ENCODE measurements at places on chromosomes 1 and 21.

DNA sequence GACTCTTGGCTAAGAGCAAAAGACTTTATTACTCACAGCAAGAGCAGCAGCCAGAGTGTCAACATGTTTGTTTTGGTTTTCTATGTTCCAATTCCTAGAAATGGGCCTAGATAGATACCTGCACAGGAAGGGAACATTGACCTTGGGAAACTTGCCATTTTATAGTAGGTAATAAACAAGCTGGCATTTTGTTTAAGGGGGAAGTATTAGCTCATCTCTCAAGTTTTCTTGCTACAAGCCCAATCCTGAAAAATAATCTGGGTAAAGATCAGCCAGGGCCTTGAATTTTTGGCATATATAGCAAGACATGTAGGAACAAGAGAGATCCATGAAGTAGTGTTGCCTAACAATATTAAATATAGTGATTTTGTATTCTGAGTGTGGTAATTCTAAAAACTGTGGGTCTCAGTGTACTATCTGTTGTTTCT is 51.4 kb upstream of the RGL1 start:
- DNase-seq, result no peak

DNA sequence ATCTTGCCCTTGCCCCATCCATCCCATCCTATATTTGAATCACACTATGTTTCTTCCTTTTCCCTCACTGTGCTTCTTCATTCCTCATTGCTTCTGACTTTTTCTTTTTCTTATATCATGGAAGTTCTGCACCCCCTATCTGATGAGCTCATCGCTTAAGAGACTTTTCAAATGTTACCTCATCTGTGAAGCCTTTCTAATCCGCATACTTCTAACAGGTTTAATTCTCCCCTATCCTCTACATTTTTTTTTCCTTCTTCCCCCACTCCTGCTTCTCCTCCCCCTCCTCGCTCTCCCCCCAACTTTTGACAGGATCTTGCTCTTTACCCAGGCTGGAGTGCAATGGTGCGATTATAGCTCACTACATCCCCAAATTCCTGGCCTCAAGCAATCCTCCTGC is 39.5 kb downstream of the OSBPL9 start:
- DNase-seq, result no peak

DNA sequence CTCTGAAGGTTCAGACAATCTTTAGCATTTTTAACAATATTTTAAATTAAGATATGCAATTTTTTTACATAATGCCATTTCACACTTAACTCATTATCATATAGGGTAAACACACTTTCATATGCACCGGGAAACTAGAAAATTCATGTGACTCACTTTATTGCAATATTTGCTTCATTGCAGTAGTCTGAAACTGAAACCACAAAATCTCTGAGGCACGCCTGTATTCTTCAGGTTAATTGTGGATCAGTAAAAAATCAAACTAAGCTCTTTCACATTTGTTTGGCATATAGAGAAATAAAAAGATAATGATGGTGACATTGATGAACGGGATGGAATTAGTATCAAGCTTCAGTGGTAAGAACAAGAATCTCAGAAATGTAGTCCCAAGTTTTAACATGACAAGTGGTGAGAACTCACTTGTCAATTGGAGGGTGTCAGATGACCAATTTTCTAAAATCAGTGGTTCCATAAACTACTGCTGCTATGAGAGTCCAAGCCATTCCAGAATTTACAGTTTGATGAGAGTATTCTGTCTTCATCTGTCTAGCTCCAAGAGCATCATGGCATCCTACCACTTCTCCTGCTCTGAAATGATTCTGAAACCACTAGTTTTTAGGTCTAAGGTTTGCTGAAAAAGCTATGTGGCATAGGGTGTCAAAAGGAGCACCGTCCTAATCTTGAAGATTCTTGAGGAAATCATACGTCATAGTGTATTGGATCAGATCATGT is 281.0 kb downstream of the PTPRC start:
- DNase-seq, result no peak

DNA sequence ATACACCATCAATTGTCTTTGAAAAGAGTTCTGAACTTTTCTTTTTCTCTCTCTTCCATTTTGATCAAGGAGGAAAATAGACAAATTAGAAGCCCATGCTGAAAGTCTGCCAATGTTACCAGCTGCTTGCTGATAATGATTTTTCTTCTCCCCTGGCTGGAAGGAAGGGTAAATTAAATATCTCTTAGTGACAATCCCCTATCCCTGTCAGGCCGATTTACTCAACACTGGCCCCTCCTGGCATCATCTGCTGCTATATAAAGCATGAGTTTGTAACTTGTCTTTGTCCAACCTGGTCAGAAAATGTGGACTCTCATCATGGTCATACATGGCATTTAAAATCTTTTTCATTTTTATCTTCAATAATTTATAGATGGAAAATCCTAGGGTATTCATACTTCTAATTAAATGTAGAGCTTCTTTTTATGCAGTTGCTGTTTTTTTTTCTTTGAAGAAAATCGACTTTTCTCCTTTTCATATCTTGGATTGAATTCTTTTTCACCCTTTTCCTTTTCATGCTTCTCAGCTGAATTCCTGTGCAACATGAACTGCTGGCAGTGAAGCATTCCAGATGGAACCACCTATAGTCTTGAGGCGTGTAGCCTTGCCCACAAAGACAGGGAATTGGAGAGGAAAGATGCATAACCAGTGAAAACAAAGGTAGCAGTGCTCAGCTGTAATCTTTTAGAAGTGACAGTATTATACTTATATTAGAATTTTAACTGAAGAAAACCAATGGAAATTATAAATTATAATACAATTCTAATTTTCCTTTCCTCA is 214.7 kb upstream of the PTGFR start:
- no peak for DNase-seq

- no peak for DNase-seq
Measured at GRCh38 chr21:25405984-25406383, 201.3 kb downstream of the MRPL39 start.

DNA sequence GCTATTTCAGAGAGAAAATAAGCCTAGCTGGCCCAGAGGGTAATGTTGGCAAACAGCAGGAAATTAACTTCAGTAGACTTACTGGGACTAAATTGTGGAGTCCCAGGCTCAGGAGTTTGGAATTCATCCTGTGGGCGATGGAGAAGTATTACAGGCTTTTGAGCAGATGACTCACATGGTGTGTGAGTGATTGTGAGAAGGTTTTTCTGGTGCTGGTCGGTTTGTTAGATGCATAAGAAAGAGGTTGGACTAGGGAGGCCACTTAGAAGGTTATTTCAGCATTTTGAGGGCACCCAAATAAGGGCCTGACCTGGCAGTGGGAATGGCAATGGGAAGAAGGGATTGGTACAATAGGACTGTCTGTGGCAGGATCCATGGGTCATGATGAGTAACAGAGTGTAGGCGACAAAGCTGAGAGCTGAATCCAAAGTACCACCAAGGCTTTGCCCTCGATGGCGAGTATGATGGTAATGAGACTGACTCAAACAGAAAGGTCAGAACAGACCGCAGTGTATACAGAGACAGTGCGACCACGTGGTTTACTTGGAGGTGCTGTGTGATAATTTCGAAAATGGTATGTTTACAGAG is 69.2 kb upstream of the KIF26B start:
- no peak for DNase-seq

DNA sequence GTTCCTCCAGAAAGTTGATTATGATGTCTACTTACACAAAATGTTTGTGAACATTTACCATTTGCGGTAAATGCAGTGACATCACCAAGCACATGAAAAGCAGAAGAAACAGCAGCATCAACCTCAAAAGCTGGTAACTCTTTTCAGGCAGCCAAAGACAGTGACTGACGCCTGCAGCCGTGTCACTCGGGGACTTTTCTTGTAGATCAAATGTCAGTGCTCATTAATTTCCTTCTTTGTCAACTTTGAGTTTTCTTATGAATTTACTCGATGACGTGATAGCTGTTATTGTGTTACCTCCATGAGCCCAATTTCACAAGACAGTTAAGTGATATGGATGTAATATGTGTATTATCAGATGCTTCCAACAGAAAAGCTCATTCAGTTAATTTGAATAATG is 92.5 kb downstream of the RIPK4 start:
- DNase-seq, result no peak

DNA sequence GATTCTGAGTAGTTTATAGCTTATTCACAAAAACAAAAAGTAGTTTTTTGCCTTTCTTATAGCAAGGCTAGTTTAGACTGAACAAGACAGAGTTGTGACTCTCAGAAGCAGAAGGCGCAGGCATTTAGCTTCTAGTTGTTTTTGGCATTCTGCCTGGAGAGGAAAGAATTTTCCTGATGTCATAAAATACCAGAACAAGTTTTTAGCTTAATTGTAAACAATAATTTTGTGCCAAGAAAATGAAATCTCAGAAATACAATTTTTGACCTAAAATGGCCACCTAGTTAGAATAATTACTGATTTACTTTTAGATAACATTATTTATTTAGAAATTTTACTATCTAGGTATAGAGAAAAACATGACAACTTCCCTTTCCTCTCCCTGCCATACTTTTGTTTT is 1.0 kb downstream of the DNAJB4 start:
- DNase-seq, result peak; percentile 72

- no peak for DNase-seq
Measured at GRCh38 chr1:226639631-226640061, 91.1 kb downstream of the STUM start.

- no peak for DNase-seq
Measured at GRCh38 chr1:205470131-205470530, 14.3 kb upstream of the BLACAT1 start.

DNA sequence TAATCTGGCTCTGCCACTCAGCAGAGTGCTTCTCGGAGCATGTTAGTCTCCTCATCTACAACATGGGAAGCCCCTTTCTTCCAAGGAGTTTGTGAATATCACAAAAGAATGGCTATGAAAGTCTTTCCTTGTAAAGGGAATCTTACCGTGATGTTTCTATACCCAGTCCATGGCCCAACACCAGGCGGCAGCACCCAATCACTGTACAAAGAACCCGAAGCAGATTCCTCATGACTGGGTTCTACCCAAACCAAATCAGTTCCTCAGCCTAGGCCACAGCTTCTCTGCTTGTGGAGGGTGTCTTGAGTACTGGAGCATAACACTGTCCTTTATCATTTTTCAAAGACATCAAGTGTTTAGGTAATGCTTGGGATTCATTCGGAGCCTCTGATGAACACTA is 16.6 kb upstream of the SLFNL1 start:
- DNase-seq, result no peak

GRCh38 chr21:31869750-31870149 is 3.1 kb upstream of the HUNK start:
- no peak for DNase-seq

GRCh38 chr1:11838349-11839272 is 9.0 kb downstream of the NPPA start:
- peak; percentile 54 for DNase-seq

DNA sequence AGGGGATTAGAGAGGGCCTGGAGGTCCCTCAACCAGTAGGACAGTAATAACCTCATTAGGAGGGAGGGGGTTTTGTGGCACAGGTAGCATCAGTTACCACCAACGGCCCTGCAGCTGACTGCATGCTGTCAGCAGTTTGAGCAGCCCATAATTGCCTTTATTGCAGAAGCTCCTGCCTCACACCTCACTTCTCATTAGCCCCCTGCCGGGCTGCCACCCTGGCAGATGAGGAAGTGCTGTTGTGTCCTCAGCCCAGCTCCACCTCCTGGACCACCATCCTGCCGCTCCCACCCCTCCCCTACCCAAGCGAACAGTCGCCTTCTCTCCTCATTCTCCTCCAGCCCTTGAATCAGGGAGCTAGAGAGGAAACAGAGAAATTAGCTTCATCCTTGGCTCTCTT is 237.4 kb downstream of the LMX1A start:
- DNase-seq, result no peak

GRCh38 chr21:42750737-42751530 is 97.5 kb downstream of the PDE9A start:
- DNase-seq, result no peak

- DNase-seq, result no peak
Measured at GRCh38 chr1:154611150-154611862, 3.3 kb upstream of the ADAR start.

DNA sequence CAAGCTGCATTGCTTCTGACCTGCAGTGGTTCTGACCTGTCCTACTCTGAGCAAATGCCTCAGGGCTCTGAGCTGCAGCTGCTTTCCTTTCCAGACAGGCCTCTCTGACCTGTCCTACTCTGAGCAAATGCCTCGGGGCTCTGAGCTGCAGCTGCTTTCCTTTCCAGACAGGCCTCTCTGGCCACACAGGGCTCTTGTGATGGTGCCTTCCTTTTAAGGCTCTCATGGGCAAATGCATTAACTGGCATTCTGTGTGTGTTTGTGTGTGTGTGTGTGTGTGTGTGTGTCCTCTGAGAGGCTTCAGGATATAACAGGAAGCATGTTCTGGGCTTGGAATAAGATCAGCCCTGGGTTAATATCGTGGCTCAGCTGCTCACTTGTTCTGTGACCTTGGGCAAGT is 131.3 kb downstream of the NTPCR start:
- DNase-seq, result no peak

DNA sequence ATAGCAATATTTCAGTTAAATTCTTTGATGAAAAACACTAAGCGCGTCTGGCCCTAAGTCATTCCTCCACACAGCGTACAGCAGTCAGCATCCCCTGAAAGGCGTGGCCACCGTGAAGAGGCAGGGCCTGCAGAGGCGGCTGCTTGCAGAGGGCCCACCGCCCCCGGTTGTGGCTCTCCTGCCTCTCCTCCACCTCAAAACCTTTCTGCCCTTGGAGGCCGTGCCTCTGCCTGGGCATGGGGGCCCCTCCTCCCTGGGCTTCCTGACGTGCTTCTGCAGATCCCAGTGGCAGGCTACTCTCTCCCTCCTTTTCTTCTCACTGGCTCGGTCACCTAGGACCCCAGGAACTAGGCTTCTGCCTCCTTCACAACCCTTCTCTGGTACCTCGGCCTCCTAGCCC is 16.2 kb downstream of the CLSTN1 start:
- no peak for DNase-seq

DNA sequence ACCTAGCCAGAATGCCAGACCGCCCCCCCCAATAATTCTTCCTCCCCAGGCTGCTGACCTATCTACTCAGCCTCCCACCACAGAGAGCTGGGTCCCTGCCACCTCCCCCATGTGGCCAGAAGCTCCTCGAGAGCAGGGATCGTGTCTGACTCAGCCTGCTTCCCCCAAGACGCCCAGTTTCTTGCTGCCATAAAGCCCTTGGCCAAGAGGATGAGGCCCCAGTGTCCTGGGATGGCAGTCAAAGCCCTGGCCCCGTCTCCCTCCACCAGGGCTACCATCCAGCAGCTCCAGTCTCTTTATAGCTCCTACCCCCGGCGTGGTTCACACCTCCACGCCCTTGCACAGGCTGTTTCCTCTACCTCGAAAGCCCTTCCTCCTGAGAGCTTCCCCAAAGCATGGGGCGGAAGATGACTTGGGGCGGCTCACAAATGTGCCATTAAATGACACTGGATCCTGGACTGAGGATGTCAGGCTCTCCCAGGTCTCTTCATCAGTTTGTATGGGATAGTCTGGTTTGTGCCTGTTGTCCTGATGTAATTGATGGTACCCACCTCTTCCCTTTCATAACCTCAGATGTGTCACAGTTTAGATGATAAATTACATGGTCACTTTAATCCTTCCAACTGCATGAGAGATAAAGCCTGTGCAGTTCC is 13.2 kb downstream of the ADGRB2 start:
- DNase-seq, result no peak
